AG10803 (cell line): ENCODE measurements at places on chromosomes 1 and 21.
A peak's percentile ranks its signal among the peaks of the same experiment; 100 is the strongest.

DNA sequence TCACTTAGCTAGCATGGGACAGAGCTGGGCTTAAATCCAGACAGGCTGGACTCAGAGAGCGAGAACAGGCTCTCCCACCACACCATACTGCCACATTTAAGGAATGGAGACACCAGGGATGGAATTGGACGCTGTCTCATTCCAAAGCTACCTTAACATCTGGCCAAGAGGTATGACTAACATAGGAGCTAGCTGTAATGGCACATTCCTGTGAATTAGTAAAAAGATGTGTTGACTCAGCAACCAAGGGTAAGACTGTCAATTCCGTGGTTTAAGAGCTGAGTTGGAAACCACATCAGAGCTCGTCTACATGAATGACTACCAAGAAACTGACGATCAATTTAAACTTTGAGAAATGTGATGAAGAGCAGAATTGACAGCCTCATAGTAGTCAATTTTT lies 8.3 kb upstream of the TNFRSF9 start:
- DNase-seq = peak; percentile 93

DNA sequence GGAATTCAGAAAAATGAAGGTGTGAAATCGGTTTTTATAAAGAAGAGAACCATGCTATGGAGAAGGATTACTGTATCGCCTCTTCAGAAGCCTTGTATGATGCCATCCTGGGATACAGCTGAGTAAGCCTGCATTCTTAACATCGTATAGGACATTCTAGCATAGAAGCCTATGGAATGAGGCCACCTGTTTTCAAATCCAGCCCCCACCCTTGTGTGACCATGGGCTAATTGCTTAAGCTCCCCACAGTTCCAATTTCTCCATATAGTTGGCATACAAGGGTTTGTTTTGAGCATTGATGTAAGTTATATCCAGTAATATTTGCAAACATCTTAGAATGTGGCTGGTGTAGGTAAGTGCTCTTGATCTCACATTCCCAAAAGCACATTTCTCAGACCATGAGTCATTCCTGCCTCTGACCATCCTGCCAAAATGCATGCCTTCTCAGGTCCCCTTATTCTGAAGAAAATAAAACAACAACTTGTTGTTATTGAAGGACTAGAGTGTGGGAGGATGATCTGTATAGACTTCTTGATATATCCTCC lies 1.5 kb downstream of the OR14A2 start:
- DNase-seq = no peak

DNA sequence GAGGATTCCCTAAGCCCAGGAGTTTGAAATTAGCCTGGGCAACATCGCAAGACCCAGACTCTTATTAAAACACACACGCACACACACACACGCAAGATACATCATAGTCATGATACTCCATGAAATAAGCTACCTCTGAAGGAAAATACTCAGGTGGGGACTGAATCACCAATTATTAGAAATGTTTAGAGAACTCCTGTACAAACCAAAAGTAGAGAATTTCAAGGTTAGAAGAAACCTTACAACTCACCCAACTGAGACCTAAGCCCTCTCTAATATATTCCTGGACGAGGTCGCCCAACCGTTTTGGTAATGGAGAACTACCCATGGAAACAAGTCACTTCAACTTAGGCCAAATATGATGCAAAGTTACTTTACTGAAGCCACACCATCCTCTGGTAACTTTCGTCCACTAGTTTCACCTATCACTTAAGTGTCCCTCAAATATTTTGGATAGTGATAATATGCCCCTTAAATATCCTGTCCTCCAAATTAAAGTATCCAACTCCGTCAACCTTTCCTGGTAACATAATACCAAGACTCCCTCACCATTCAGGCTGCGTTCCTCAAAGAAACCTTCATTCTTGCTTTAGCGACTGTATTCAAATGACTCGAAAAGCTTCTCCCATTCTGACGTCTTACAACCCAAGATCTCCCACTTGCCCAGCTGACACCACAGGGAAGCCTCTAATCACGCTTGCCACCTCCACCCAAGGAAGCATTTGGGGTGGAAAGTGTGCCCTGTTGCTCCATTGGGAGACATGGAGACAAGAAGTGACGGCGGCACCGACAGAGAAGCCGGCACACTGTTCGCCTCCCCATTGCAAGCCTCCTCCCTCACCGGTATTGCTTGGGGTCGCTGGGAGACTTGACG lies 856 bp downstream of the NRDC start:
- DNase-seq = peak; percentile 41

DNA sequence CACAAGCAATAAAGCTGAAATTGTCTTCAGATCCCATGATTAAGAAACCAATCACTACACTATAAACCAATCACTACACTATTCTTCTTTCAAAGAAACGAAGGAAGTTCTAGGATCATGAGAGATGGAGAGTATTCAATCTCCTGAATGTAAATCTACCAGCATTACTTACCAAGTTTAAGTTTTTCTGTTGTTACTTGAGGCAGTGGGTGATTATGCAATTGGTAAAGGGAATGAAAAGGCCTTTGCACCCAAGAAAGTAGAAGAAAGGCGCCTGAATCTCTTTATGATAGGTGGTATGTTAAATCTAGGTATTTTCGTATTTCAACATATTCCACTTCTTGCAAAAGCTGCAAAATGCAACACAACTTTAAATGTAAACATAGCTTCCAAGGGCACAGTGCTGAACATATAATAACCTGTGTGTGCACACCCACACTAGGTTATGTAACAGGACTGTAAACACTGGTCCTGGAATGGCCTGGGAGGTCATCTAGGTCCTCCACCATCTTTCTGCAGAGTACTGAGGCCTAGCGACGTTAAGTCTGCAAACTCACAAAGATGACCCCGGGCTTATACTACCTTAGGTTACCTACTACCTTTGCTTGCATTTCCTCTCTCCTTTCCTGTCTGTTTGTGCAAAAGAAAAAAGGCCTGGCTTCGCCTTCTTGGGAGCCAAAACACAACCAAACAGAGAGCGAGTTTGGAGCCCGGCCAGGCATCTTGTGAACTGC lies 1.1 kb upstream of the UAP1 start:
- DNase-seq = no peak

- peak; percentile 66 for DNase-seq
Measured at GRCh38 chr1:241834733-241835377, 13.1 kb upstream of the EXO1 start.

DNA sequence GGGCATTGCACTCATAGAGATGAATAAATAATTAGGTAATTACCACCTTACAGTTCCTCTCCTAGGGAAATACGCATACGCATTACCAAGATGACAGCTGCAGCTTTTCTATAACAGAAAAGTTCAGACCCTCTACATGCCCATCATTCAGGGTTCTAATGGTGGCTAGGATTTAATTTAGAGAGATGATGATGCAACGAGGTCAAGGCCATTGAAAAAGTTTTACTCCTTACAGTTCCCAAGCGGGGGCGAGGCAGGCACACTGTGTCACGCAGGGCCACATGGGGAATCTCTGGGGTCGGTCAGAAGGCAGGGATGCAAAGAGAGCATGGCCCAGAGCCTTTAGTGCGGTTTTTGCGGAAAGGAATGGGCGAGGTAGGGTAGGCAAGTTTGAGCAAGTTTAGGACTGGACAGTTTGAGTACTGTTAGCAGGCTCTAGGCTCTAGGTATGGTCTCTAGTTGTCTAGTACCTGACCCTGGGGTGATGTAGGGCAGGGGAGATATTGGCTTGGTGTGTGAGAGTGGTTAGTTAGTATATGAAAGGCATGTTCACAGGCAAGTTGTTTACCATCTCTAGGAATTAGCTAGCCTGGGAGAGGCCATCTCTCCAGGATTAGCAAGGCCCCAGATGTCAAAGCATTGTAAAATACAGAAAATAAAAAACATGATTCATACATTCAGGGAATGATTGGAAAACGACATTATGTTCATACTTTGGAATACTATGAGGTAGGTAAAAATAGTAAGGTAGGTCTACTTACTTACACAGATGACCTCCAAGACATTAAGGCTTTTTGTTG lies 29.6 kb upstream of the ID3 start:
- DNase-seq = peak; percentile 38

DNA sequence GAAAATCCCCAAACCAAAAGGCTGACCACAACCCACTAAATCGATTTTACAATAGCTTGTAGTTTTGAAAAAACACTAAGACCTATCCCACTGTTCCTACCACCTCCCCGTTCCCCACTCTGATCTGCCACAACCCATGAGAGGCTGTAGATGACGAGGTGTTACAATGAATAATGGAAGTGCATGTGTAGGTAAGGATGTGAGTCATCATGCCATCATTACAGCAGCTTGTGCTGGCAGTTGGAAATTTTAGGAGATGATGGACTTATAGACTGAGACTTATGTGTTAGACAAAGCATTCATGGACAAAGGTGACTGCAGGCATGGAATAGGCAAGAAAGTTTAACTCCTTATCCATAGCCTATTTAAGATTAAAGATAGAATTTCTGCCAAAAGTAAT lies 184.7 kb upstream of the CACYBP start:
- peak; percentile 33 for DNase-seq

DNA sequence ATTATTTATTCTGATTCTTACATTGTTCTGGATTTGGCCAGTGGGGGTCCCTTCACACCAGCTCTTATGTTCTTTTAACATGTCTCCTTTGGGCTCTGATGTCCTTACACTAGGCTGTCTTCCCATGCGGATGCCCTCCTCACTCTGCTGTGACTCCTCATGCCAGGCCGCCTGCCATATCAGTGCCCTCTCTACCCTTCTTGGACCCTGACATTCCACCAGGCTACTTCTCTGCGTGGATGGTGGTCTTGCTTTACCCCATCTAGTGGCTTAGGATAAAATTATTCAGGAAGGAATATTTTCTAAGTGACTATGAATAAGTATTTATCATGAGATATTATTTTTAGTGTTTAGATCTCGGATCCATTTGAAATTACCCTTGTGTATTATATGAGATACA lies 21.2 kb downstream of the ATF6 start:
- DNase-seq = no peak

GRCh38 chr1:193944454-193944853 lies 758.0 kb upstream of the B3GALT2 start:
- DNase-seq = no peak

- no peak for DNase-seq
Measured at GRCh38 chr1:61277121-61277690, 194.8 kb downstream of the NFIA start.

DNA sequence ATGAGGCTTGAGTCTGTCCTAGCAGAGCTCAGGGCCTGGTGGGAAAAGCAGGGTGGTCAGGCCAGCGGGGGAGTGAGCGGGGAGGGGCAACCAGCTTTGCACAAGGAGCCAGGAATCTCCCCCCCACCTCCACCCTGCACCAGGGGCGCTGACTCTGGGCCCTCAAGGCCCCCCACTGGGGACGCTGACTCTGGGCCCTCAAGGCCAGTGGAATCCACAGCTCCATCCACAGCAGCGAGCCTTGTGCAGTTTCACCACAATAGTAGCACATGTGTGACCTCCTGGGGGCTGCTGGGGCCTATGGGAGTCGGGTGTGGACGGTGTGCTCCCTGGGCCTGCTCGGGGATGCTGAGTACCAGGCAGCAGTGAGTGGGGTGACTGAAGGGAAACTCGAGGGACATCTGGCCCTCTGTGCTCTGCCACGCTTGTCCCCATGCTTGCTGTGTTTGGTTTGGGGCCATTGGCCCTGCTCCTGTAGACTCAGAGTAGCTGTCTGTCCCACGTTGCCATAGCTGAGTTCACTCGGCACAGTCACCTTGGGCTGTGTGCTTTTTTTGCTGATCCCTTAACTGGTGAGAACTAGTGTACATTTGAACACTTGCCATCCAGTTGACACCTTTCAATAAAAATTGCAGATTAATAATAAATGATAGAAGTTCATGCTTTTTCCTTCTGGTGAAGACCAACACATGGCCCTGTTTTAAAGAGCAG lies 89.2 kb downstream of the ADARB1 start:
- DNase-seq = no peak

DNA sequence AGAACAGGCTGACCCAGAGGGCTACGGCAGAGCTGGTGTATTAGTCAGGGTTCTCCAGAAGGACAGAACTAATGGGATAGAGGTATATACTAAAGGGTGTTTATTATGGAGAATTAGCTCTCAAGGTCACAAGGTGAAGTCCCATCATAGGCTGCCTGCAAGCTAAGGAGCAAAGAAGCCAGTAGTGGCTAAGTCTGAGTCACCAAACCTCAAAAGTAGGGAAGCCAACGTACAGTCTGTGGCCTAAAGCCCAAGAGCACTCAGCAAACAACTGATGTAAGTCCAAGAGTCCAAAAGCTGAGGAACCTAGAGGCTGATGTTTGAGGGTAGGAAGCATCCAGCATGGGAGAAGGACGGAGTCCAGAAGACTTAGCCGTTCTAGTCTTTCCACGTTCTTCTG lies 179.2 kb downstream of the BACH1 start:
- DNase-seq = peak; percentile 62

DNA sequence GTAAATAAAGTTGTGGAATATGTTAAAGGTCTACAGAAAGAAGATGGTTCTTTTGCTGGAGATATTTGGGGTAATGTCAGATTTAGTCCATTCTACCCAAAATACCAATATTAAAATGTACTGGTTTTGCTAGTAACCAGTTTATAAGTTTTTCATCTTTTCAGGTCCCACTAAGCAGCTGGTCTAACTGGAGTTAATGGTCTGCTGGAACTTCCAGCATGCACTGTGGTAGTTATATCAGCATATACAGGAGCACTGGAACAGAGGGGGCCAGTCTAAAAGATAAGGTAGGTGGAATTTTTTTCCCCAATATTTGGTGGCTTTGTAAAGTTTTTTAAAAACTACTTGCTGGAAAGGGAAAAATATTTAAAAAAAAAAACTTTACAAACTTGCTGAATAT lies 3.9 kb downstream of the RABGGTB start:
- no peak for DNase-seq

DNA sequence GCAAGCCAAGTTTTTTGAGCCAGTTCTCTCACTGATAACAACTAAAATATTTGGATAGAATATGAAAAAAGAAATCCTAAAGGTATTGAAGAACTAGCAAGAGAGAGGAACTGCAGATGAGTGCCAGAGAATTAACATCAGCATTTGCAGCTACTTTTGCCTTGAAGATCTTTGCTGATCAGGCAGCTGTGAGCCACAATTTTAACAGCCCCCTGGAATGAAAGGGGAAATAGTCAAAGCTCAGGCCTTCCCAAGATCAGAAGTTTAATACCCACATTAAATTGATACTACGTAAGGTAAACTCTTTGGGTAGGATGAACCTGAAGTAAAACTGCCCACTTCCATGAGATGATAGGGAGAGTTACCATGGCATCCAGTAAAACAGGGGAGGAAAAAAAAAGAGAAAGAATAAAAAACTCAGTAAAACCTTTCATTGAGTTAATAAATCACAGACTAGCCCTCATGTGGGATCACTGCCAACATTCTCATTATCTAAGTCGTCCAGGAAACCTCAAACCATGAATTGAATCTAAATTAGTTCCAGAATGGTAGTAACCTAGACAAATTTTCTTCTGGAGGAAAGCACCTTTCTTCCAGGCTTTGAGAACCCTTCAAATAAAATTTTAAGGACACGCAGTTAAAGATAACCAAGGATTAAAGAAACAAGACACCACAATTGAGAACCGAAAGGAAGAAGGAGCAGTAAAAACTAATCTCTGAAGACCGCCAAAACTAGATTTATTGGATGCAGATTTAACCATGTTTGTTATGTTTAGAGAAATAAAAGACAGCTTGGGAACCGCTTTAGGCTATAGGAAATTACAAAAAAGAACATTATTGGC lies 28.3 kb downstream of the SCP2 start:
- peak; percentile 91 for DNase-seq
